Suprapubic skin (tissue), 4 donors: ENCODE measurements at places on chromosomes 13 and 19. TPM values are rescaled to one million over a fixed set of nuclear protein-coding genes. Genes with fewer than 3 reads are reported as not detected.

PTGER1 gene
- total RNA-seq, result not detected

CEACAM4 gene
- not detected for total RNA-seq

ZNF816 gene
- 6.8 TPM for total RNA-seq

ZNF541 gene
- 0.51 TPM for total RNA-seq

DACT3 gene
- total RNA-seq, result 1.8 TPM

NKPD1 gene
- total RNA-seq, result 60.4 TPM

GTF2F2 gene
- total RNA-seq, result 34.8 TPM

ABCA7 gene
- total RNA-seq, result 97.6 TPM

FXYD3 gene
- 383 TPM for total RNA-seq

DNA sequence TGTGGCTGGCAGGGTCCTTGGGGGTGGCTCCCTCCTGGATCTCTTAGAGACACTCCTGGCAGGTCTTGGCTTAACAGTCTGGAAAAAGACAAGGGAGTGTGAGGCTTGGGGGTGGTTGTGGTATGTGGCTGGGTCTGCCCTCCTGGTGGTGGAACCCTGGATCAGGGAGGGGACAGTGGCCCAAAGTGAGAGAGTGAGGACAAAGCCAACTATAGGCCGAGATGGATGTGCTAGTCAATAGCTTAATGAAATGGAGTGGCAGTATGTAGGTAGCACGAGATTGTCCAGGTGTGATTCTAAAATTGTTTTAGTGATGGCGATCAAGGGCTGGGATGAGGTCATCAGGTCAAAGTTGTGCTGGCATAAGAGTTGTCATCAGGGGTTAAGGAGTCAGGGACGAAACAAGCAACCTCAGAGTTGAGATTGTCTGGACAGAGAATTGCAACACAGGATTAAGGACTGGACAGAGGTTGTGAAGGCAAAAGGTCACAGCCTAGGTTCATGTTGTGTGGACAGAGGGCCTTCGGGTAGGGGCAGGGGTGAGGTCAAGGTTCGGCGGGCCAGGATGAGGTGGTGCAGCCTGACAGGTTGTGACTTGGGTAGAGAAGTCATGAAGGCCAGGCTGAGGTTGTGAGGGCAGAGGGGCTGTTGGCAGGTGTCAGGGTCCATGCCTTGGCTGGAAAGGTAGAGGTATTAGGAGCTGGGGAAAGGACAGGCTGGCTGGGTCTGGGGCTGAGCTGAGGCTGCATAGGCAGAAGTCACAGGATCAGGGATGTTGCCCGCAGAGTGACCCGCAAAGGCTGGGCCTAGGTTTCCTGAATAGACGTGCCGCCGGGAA, 4.5 kb upstream of the RASAL3 start:
- H3K27me3 ChIP-seq, result peaks cover 45% of the 10 kb centered on the region
- H3K36me3 ChIP-seq, result no peaks in the 10 kb centered on the region
- peaks cover 14% of the 10 kb centered on the region for H3K4me1 ChIP-seq
- H3K4me3 ChIP-seq, result peak overlapping the region; percentile 34
- no peak overlapping the region for H3K27ac ChIP-seq

DNA sequence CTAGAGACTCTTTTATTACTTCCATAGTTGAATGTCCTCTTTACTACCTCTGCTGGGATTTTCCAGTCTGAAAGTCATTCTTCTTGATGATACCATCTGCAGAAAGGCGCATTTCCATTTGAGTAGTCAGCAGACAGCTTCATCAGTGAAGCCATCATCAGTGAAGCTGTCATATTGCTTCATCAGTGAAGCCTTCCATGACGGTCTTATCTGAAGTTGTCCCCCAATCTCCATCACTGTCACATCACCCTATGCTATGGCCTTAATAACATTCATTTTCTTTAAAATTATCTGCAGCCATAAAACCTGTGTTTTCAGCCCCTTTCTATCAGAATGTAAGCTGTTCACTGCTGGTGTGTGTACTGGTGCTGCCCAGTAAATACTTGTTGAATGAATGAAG, 151.6 kb downstream of the B3GLCT start:
- H3K27me3 ChIP-seq, result peaks cover 13% of the 10 kb centered on the region
- H3K4me3 ChIP-seq, result no peak overlapping the region
- H3K4me1 ChIP-seq, result no peaks in the 10 kb centered on the region
- DNase-seq, result no peak
- no peak overlapping the region for H3K27ac ChIP-seq

GRCh38 chr19:17932485-17933338, at the start of gene CCDC124:
CCDC124 (plus strand) TSS chr19:17933015; CDS start chr19:17936421, 3,406 bp downstream.
- H3K36me3 ChIP-seq, result peaks cover 6% of the 10 kb centered on the region
- H3K4me3 ChIP-seq, result peak within 1 kb of the TSS; percentile 85
- peak; percentile 94 for DNase-seq
- no peaks in the 10 kb centered on the region for H3K27me3 ChIP-seq

DNA sequence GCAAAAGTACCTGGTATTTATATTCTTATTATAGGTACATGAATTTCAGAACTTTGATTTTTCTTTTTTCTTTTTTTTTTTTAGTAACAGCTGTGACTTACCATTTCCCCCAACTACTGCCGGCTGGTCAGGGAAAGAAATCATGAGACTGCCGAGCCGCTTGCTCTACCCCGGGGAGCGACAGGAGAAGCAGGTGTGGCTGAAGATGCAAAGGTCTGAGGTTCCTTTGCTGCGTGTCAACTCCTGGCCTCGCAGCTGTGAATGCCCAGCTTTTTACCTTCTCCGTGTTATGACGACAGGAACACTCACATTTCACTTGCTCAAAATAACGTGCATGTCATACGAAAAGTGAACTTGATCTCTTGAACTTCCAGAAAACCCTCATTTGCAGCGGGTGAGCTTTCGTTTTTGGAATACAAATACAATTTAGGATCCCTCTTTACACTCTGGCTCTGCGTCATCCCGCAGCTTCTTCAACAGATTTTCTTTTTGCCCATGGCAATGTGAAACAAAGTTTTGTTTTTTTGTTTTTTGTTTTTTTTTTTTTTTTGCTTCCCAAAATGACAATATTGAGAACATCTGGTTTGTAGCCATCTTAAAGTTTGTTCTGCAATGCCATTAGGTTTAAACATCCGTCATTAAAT, 117.9 kb downstream of the EFNB2 start:
- no peaks in the 10 kb centered on the region for H3K4me1 ChIP-seq
- H3K4me3 ChIP-seq, result no peak overlapping the region
- no peaks in the 10 kb centered on the region for H3K27me3 ChIP-seq

- no peak within 1 kb of the TSS for H3K4me3 ChIP-seq
- H3K27ac ChIP-seq, result no peak within 1 kb of the TSS
- H3K36me3 ChIP-seq, result no peaks in the 10 kb centered on the region
- no peak for DNase-seq
- peaks cover 54% of the 10 kb centered on the region for H3K4me1 ChIP-seq
Observed at GRCh38 chr19:10013316-10013715, at the start of gene RDH8. RDH8 (plus strand) TSS chr19:10013483; CDS start chr19:10013498, 15 bp downstream.

DNA sequence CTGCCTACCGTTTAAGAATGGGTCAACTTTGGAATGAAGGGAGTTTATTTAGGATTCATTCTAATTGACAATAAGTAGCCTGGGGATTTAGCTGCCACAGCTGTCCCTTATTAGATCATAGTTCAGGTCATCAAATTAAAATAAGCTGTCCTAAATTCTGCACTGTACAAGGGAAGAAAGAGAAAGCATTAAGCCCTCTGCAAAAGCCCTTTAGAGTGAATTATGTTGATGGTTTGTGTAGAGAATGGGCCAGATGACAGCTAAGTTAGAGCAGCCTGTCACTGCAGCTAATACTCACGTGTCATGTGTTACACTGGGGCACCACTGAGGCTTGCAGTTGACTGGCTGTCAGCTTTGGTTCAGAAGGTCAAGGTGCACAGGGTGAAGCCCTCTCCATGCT, 737.1 kb upstream of the SLC10A2 start:
- no peaks in the 10 kb centered on the region for H3K27me3 ChIP-seq
- H3K27ac ChIP-seq, result no peak overlapping the region
- no peak for DNase-seq

- peaks cover 73% of the 10 kb centered on the region for H3K4me1 ChIP-seq
- no peak for DNase-seq
- H3K27me3 ChIP-seq, result no peaks in the 10 kb centered on the region
- H3K36me3 ChIP-seq, result no peaks in the 10 kb centered on the region
- peak overlapping the region; percentile 96 for H3K27ac ChIP-seq
Observed at GRCh38 chr19:40282920-40283319, 2.2 kb downstream of the AKT2 start.

DNA sequence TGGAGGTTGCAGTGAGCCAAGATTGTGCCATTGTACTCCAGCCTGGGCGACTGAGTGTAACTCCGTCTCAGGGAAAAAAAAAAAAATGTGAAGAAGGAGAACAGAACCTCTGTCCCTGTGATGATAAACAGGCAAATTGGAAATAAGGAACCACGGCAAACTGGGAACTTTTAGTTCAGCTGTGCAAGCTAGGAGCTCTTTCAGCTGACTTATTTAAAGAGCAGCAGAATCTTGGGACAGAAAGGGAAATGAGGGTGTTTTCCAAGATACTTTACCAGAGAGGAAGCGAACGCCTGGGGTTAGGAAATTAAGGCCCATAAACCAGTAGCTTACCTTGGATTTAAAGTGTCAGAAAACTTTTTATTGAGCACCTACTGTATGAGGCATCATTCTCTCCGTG, 3.0 kb upstream of the UPF1 start:
- H3K27ac ChIP-seq, result no peak overlapping the region
- H3K36me3 ChIP-seq, result no peaks in the 10 kb centered on the region
- DNase-seq, result no peak
- peaks cover 11% of the 10 kb centered on the region for H3K4me1 ChIP-seq

DNA sequence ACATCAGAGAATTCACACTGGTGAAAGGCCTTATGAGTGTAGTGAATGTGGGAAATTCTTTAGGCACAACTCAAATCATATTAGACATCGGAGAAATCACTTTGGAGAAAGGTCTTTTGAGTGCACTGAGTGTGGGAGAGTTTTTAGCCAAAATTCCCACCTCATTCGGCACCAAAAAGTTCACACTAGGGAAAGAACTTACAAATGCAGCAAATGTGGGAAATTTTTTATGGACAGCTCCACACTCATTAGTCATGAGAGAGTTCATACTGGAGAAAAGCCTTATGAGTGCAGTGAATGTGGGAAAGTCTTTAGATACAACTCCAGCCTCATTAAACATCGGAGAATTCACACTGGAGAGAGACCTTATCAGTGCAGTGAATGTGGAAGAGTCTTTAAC, 10.1 kb downstream of the ZNF17 start:
- peaks cover 62% of the 10 kb centered on the region for H3K36me3 ChIP-seq
- H3K27ac ChIP-seq, result no peak overlapping the region
- no peaks in the 10 kb centered on the region for H3K27me3 ChIP-seq
- no peak for DNase-seq

DNA sequence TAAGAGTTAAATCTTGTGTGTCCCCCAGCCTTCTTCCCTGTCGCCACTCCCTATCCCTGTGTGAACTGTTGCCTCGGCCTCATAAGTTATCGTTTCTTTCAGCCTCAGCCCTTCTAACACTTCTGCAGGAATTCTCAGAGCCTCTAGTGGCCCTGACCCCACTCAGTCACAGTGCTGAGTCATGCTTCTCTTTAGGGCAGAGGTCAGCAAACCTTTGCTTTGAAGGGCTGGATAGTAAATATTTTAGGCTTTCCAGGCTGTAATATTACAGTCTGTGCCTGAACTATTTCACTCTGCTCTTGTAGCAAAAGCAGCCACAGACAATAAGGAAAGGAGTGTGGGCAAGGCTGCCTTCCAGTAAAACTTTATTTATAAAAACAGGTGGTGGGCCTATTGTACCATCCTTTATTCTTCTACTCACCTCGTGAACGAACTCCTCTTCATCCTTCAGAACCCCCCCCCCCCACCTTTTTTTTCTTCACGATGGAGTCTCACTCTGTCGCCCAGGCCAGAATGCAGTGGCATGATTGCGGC, 22.1 kb downstream of the MYO9B start:
- DNase-seq, result no peak
- H3K27me3 ChIP-seq, result no peaks in the 10 kb centered on the region
- peak overlapping the region; percentile 14 for H3K27ac ChIP-seq
- H3K4me1 ChIP-seq, result peaks cover 19% of the 10 kb centered on the region
- peaks cover 16% of the 10 kb centered on the region for H3K36me3 ChIP-seq

GRCh38 chr19:28841531-28841930, 371.4 kb downstream of the UQCRFS1 start:
- H3K4me3 ChIP-seq, result no peak overlapping the region
- H3K36me3 ChIP-seq, result no peaks in the 10 kb centered on the region
- no peak for DNase-seq
- H3K4me1 ChIP-seq, result no peaks in the 10 kb centered on the region
- no peak overlapping the region for H3K27ac ChIP-seq
- H3K27me3 ChIP-seq, result peaks cover 7% of the 10 kb centered on the region

DNA sequence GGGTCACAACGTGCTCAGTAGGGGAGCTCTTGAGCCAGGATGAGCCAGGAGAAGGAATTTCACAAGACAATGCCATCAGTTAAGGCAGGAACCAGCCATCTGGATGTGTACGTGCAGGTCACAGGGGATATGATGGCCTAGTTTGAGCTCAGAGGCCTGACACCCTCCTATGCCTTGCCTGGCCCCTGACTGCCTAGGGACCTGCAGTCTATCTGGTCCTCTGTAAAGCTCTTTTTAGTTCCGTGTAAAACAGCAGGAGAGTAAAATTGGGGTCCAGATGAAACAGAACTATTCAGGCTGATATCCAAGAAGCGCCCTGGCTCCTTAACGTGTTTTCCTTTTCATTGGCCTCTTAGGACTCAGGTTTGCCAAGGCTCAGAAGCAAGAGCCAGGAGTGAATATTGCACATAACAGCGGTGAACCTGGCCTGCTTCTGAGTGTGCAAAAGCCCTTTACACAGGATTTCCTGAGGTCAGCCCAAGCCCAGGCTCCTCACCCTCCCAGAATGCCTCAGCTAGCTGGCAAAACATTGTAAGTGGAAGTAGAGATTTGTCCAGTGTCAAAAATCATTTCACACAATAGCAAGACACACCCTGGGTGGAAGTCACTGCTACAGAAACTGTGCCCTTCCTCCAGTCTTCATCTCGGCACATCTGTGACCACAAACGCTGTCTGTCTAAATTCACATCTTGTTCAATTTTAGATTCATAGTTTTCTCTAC, 777.2 kb downstream of the UQCRFS1 start:
- H3K36me3 ChIP-seq, result no peaks in the 10 kb centered on the region
- H3K4me1 ChIP-seq, result no peaks in the 10 kb centered on the region
- no peak overlapping the region for H3K4me3 ChIP-seq
- no peak for DNase-seq

DNA sequence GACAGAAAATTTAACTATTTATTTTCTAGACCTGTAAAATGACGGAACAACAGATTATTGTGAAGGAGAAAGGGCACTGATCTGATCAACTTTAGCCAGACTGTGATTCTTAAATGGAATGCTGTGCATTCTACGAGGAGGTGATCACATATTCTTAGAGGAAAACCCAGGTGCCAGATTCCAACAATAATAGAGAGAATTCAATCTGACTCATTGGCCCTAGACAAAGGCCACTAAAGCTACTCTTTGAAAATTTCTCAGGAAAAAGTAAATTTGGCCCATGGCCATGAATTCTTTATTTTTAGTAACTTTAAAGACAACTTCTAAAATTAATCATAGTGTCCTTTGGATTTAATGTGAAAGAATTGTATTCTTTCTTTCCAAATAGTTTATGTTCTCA, 58.6 kb upstream of the POSTN start:
- no peaks in the 10 kb centered on the region for H3K36me3 ChIP-seq
- no peak for DNase-seq
- no peak overlapping the region for H3K27ac ChIP-seq
- no peaks in the 10 kb centered on the region for H3K4me1 ChIP-seq
- H3K4me3 ChIP-seq, result no peak overlapping the region
- H3K27me3 ChIP-seq, result no peaks in the 10 kb centered on the region
